ENCODE measurements at places on chromosomes 1 and 21. TPM values are rescaled to one million over a fixed set of nuclear protein-coding genes. Genes with fewer than 3 reads are reported as not detected.
A peak's percentile ranks its signal among the peaks of the same experiment; 100 is the strongest.

DNA sequence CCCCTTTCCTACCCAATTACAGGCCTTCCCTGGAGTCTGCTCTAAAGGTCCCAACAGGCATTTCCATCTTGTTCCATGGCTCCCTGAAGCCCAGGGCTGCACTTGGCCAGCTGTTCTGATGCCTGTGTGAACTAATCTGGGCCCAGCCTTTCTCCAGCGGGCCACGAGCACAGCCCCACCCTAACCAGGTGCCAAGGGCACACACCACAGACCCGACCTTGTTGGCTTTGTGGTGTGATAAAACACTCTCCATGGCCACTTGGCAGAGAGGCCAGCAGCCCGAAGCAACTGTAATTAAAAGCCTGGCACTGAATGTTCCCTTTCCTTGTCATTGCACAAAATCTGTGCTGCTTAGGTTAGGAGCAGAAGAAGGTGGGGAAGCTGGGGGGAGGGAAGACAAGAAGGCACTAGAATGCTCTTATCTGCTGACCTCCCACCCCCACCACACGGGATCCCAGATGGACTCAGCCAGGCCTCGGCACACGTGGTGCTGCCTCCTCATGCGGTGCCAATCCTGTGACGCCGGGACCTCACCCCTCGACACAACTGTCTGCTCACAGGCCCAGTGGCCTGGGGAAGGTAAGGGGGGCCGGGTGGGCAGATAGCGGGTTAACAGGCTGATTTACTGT, 9.9 kb downstream of the HCRTR1 start:
- DNase-seq: no peak

DNA sequence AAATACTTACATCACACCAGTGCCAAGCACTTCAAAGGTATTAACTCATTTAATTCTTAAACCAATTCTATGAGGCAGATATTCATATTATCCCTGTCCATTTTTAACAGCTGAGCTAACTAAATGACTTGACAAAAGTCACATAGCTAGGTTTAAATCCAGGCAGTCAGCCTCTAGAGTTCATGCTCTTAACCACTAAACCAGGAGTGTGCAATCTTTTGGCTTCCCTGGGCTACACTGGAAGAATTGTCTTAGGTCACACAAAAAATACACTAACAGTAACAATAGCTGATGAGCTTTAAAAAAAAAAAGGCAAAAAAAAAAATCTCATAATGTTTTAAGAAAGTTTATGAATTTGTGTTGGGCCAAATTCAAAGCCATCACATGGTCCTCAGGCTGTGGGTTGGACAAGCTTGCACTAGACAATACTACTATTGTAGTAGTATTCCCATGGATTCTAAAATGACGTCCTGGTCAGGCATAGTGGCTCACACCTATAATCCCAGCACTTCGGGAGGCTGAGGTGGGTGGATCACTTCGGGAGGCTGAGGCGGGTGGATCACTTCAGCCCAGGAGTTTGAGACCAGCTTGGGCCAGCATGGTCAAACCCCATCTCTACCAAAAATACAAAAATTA, 10.0 kb downstream of the UBR4 start:
- DNase-seq: no peak

DNA sequence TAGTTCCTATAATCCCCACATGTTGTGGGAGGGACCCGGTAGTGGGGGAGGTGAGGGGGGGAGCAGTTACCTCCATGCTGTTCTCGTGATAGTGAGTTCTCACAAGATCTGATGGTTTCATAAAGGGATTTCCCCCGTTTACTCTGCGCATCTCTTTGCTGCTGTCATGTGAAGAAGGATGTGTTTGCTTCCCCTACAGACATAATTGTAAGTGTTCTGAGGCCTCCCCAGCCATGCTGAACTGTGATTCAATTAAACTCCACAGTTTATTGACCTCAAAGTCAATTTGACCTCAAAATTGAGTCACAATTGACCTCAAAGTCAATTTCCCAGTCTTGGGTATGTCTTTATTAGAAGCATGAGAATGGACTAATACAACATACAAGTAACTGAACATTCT, 19.7 kb downstream of the DPH5 start:
- DNase-seq: no peak

GRCh38 chr1:5481889-5482288, 510.3 kb downstream of the NPHP4 start:
- peak; percentile 46 for DNase-seq

The LCA5L gene
- 0.81 TPM for total RNA-seq

The BECN2 gene
- total RNA-seq: not detected

DNA sequence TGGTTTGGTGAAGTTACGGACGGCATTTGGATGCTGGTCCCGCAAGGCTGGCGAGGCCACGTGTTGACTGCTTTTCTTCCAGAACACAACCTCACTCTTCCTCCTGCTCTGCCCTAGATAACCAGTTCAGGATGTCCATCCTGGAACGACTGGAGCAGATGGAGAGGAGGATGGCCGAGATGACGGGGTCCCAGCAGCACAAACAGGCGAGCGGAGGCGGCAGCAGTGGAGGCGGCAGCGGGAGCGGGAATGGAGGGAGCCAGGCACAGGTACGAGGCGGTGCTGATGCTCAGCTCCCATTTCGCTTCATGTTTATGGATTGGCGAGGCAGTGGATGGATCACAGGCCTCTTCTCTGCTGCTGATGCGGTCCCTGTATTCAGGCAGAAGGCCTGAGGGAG, 38.8 kb upstream of the VAMP3 start:
- no peak for DNase-seq

DNA sequence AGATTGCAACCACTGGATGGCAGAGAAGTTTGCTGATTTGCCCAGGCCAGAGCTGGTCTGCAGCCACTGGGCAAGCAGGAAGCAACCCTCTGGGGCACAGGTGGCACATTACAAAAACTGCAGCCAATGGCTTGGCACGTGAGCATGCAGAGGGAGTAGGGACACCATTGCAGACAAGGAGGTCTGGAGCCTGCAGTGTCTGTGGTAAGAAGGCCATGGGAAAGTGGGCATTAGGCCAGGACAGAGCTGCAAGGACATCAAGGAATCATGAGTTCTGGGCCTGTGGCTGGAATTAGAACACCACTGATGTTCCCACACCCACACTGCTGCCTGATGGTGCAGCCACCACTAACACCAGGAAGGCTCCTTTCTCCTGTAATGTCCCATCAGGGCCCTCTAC, 113.0 kb downstream of the TSEN15 start:
- DNase-seq: no peak

The AMY2A gene
- total RNA-seq: not detected

The FGGY gene
- total RNA-seq: 14.2 TPM

GRCh38 chr1:91398291-91398690, 6.3 kb downstream of the HFM1 start:
- no peak for DNase-seq

The KCNJ10 gene
- not detected for total RNA-seq

Data from HT-29 (cell line).